ENCODE measurements at places on chromosomes 6 and 20.

DNA sequence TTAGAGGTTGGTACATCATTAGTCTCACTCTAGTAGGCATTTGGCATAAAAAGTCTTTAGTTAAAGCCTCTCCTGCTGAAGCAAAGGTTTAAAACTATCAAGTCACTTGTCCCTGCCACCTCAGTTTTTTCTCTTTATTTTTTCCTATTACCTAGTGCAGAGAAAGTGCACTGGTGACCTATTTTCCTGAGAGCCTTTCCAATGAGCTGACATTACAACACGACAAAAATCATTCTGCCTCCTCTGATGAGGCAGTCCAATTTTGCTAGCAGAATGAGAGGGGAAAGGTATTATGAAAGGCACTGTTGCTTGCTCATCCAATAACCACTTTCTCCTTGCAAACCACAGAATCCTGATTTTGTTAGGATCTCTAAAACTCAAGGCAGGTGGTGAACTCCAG lies 73.3 kb upstream of the SGK1 start:
- no peak for DNase-seq

DNA sequence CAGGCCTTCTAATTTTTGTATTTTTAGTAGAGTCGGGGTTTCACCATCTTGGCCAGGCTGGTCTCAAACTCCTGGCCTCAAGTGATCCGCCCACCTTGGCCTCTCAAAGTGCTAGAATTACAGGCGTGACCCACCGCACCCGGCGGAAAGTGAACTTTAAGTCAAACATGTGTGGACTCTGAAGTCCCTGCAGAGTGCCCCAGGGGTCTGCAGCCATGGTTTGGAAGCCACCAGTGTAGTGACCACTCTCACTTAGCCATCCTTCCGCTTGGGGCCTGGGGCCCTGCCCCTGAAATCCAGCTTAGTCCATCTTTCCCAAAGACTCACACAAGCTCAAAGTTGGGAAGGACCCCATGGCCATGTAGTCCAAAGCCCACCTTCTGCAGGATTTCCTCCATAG lies 164.5 kb downstream of the GRM4 start:
- no peak for DNase-seq

DNA sequence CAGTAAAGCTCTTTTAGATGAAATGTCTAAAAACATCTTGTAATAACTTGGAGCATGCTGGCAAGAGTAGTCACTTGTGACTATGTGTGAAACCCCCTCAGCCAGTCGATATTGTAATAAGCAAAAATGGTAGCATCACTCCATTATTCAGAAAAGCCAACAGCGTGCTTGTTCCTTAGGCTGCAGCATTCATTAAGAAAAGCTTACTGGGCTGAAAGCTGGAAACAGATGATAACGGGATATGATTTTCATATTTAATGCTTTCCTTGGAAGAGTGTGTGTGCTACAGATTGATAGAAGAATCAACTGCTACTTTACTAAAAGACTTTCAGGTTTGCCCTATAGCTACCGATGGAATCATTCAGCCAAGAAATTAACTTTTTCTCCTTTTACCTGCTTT lies 20.3 kb downstream of the KIZ start:
- DNase-seq, result no peak

GRCh38 chr6:25883536-25883935 lies 9.5 kb upstream of the SLC17A3 start:
- DNase-seq, result no peak

- DNase-seq, result no peak
These were observed 98.4 kb upstream of the PRSS16 start for GRCh38 chr6:27149150-27149549.

DNA sequence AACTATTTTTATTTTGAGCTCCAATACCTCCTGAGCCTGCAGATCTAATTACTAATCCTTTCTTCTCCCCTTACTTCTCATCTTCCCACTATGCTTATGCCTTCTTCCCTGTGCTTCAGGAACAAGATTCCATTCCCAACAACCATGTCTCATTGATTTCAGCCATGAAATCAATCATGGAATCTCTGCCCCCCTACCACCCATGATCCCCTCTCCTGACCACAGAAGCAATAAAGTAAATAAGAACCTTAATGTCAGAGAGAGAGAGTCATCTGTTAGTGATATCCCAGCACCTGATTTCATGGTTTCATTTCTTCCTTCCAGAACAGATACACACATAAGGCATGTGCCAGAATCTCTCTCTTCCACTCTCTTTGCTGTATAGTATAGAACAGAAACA lies 339.7 kb upstream of the KCNQ5 start:
- DNase-seq, result no peak

- no peak for DNase-seq
These were observed 18.6 kb downstream of the RALY start for GRCh38 chr20:34012330-34012729.

GRCh38 chr20:32470940-32471339 lies 112.8 kb downstream of the ASXL1 start:
- DNase-seq, result no peak

DNA sequence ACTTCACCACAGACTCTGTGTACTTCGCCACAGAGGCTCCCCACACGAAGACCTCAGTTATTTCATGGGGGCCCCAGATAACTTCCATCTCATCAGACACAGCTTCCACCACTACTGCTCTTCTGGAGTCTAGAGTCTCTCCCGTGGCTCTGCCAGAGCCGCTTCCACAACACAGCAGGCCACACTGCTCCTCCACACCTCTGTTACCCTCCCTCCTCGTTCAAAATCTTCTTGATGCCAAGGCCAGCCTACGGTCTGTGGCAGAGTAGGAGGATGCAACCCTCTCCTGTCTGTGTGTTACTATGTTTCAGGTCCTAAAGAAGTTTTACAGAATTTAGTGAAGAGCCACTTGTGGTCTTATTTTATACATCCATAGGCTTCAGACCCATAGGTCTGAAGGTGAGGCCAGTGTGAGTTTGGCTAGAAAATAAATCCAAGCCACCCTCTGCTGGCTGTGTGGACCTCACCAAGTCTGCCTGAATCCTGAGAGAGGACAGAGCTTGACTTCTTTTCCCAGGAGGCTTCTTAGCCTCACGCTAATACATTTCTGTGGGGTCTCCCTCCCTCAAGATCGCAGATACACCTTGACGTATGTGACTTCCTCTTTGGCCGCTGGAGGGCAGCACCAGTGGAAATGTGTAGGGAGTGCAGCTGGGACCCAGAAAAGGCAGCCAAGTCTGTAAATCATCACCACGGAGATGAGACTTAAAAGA lies 197.7 kb downstream of the FAXC start:
- DNase-seq, result peak; percentile 45

- DNase-seq, result no peak
These were observed 36.3 kb upstream of the SULF2 start for GRCh38 chr20:47821481-47822100.

- DNase-seq, result no peak
These were observed 118.7 kb downstream of the HFE start for GRCh38 chr6:26205625-26206574.

DNA sequence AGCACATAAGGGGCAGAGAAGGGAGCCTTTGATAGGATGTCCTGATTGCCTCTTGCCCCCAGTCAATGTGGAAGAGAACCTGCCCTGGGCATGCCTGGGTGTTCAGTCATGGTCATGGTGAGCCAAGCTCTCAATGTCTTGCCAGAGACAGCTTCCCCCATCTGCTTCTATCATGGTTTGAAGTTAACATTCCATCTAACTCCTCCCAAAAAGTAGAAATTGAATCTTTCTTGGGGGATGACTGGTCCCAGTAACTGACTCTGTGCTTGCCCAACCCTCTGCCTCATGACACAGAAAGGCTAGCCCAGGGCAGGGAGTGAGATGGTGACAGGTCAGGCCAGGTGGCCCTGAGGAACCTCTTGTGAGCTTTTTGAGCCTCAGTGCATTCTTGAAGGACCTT lies 60.1 kb downstream of the ADTRP start:
- DNase-seq, result no peak

DNA sequence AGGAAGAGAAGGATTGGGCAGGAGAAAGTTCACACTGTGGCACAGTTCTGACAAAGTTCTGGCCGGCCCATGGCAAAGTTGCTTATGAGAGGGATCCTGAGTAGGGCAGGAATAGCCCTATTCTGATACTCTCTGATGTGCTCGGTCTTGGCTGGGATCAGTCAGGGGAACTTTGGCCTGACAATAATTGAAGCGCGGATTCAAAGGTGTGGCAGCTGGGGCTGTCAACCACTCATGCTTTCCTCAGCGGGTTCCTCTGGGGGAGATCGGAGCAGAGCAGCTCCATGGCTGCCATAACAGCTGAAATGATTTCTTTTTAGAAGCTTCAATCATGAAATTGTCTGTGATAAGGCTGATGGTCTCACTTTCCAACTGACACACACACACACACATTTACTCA lies 714.1 kb downstream of the DHX35 start:
- no peak for DNase-seq

- no peak for DNase-seq
These were observed 47.7 kb upstream of the PLN start for GRCh38 chr6:118500130-118501015.

DNA sequence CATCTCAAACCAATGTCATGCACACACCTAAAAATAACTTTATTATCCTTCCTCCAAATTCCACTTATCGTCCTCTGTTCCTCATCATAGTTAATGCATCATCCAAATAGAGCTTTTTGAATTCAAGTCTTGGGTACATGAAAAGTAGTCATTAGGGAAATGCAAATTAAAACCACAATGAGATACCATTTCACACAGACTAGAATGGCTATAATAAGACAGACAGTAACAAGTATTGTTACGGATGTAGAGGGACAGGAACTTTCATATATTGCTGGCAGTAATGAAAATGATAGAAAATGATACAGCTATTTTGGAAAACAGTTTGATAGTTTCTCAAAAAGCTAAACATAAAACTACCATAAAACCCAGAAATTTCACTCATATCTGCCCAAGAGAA lies 59.1 kb downstream of the FHL5 start:
- no peak for DNase-seq

- no peak for DNase-seq
These were observed 756.4 kb upstream of the MMS22L start for GRCh38 chr6:98039443-98039842.

- no peak for DNase-seq
These were observed 22.3 kb downstream of the CNKSR3 start for GRCh38 chr6:154488248-154488593.

DNA sequence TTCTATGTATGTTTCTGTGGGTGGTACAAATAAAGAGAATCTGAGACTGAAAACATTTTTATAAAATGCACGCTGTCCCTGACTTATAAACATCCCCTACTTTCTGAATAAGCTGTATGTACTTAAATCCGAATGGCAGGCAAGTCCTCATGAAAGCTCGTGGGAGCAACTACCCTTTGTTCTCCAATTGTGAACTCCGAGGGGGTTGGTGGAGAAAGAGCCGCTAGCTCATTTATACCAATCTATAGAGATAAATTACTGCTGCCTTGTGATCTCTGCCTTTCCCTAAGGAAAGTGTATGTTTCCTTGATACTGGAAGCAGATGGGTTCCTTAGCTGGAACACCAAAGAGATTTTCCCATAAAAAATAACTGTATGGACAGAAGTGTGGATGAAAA lies 84.5 kb downstream of the GJA10 start:
- no peak for DNase-seq

GRCh38 chr6:29502181-29502580 lies 14.4 kb upstream of the MAS1L start:
- no peak for DNase-seq

DNA sequence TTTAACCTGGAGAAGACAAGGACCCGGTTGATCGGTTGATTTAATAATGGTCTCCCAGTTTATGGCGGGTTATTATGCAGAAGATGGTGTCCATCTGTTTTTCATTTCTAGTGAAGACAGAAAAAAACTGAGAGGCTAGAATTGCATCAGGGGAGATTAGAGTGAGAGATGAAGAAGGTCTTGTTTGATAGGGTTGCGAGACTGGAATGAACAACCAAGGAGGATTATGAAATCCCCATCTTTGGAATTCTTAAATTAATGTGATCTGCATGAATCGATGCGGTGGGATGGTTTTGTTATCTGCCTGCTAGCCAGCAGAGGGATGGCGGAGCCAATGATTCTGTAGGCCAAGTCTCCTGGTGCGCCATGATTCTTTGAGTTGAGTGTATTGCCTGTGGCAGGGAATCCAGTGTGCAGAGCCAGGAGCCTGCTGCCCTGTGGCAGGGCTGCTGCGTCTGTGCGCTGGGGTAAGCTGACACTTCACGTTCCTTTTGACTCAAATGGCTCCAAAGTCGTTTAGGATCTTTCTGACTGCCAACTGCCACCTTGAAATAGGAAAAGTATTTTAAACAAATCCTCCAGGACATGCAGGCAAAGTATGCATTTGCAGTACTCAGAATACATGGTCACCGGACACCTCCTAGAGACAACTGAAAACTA lies 200.1 kb downstream of the CLIC5 start:
- DNase-seq, result no peak

DNA sequence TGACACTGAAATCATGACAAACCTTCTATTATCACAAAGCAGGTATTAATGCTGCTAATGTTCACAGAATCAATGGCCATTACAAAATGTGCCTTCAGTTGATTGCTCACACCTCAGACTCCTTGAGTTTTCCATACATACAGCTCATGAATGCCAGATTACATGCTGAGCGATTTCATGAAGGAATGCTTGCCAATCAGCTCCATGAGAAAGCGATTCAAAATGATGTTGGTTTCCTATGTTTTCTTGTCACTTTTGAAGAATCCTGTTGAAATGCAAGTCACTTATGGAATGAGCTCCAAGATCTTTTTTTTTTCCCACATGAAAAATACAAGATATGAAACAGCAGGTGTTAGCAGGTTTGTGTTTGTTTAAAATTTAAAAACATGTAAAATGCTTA lies 71.4 kb upstream of the SHLD1 start:
- no peak for DNase-seq

DNA sequence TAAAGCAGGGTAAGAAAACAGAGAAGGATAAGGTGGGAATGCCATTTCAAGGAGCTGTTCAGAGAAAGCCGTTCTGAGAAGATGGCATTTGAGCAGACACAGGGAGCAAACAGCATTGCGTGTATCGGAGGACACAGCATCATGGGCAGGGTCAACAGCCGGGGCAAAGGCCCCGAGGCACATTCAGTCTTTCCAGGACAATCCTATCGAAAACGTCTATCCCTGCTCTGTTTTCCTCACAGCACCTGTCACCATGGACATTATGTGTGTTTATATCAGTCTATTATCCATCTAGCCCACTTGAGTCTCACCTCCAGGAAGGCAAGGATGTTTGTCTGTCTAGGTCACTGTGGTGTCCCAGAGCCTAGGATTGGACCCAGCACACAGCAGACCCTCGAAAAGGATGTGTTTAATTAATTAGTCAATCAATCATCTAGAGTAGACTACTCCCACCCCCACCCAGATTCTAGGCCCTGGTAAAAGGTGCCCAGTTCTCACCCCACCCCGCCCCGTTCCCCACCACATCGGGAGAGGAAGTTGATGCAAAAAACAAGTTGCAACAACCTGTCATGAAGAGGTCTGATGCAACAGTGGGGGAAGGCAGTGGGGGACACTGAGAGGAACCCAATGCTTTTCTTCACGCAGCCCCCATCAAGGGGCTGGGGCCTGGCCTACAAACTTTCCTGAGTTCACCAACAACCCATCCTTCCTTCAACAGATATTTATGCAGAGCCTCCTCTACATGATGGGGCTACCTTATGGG lies 66.6 kb downstream of the PREX1 start:
- DNase-seq, result no peak

DNA sequence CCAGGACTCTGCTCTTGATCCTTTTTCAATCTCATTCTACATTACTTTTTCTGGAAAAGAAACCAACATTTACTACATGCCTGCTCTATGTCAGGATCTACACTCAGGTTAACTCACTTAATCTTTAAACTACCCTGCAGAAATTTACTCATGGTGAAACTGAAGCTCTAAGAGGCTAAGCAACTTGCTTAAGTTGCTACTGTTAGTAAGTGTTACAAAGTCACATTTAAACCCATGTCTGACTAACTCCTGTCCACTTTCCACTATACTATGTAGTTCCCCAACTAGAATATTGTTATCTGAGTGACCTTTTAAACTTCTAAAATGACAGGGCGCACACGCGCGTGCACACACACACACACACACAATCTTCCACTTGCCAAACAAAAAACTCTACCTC lies 5.0 kb downstream of the CEP162 start:
- DNase-seq, result no peak

Data from stimulated activated CD4-positive, alpha-beta T cell treated with anti-CD3 and anti-CD28 coated beads, Interleukin-2, amount 100 ng/mL, for 48 hours (primary cell).